Pancreas (tissue), 10 donors: ENCODE measurements at places on chromosomes 12 and 14. TPM values are rescaled to one million over a fixed set of nuclear protein-coding genes. Genes with fewer than 3 reads are reported as not detected.

FBXW8 gene
- polyA plus RNA-seq = 3.6 TPM

DNA sequence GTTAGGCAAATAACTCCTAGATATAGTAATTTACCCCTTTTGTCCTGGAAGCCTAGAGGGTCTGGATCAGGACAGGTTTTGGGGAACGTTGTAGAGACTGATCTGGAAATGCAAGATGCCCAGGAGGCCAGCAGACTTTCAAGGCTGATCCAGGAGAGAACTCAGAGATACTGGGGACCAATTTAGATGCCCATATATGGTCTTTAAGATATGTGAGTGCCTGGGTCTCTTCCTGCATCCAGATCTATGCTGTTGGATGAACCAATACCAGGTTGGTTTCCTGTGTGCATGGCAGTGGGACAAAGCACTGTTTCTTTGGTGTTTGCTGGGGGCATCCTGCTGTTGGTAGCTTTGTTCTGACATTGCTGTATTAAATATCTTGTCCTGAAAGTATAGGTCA, 5.4 kb downstream of the ERG28 start:
- H3K36me3 ChIP-seq = peaks cover 10% of the 10 kb centered on the region
- H3K4me3 ChIP-seq = no peak overlapping the region
- no peak overlapping the region for H3K27ac ChIP-seq
- no peaks in the 10 kb centered on the region for H3K27me3 ChIP-seq
- no peak for DNase-seq

DNA sequence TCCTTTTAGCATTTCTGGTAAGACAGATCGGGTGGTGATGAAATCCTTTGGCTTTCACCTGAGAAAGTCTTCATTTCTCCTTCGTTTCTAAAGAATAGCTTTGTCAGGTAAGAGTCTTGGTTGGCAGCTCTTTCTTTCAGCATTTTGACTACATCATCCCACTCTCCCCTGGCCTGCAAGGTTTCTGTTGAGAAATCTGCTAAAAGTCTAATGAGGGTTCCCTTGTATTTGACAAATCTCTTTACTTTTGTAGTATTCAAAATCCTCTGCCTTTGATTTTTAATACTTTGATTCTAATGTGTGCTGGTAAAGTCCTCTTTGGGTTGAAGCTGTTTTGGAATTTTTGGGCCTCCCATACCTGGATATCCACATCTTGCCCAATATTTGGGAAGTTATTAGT, 120.2 kb downstream of the PAX9 start:
- no peak for DNase-seq
- no peaks in the 10 kb centered on the region for H3K4me1 ChIP-seq
- H3K27ac ChIP-seq = no peak overlapping the region
- H3K36me3 ChIP-seq = no peaks in the 10 kb centered on the region
- no peak overlapping the region for H3K4me3 ChIP-seq
- H3K27me3 ChIP-seq = no peaks in the 10 kb centered on the region

LRP6 gene
- 7.6 TPM for polyA plus RNA-seq
